ENCODE measurements at places on chromosomes 1 and 21.

DNA sequence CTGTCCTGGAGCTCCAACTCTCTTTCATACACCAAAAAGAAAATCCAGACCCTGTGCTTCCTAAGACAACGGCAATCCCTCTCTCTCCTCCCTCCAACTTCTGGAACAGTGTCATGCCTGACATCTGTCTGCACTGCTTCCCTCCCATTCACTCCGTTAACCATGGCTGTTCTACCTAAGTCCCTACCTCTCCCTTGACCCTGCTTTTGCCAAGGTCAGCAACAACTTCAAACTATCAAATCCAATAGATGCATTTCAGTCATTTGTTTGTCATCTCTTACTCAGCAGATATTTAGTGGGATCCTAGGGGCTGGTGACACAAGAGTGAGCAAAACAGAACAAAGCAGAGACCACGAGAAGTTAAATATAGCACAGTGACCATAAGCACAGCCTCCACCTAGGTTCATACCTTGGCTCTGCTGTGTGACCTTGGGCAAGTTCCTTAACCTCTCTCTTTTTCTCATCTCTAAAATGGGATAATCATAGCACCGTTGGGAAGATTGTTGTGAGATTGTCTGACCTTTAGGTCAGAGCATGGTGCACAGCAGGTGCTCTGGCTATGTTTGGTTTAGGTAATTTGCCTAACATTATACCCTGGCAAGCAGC lies 88.9 kb downstream of the TMEM53 start:
- DNase-seq: no peak

DNA sequence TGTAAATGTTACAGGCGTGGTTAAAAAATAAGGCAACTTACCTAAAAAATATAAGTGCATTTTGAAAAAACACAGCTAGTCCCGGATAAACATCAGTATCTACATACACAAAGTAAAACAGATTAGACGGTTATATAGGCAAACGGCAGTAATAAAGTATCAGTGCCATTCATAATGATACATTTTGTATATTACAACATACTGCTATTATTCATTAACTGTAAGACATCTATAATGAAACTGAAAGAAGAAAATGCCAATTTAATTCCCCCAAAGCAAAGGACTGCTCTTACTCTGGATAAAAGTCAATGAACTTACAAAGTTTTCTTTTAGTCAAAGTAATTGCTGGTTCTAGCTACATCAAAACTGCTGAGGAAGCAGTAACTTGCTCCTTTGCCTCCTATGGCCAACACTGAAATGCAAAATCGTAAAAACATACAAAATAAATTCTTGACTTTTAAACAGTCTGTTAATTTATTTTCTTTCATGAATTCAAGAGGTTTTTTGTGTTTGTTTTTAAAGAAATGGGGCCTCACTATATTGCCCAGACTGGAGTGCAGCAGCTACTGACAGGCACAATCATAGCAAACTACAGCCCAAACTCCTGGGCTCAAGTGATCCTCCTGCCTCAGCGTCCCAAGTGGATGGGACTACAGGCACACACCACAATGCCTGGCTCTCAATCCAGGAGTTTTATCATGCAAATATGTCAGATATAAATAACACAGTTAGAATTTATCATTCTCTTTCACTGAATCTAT lies 23.9 kb downstream of the TMEM50B start:
- no peak for DNase-seq

DNA sequence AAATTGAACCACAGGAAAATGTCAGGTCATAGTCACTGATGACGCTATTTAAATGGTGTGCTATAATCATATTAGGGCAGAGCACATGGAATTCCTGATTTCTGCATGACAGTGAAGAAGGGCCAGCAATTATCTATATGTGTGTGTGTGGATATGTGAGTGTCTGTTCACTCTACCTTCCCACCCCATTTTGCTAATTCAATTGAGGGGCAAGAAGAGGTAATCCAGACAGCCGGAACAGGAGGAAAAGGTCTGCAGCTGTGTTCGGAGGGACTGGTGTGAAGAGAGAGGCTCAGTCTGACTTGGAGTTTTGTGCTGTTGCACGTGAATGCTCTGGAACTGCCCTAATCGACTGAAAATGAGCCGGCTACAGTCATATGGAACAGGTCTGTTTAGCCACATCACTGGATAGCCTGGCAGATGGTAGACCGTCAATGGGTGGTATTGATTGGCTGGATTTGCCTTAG lies 5.1 kb upstream of the ELAVL4 start:
- DNase-seq: no peak

GRCh38 chr1:223667484-223668182 lies 2.1 kb upstream of the CAPN8 start:
- no peak for DNase-seq

- DNase-seq: no peak
These were observed 299.3 kb downstream of the TBX15 start for GRCh38 chr1:118688891-118689290.

DNA sequence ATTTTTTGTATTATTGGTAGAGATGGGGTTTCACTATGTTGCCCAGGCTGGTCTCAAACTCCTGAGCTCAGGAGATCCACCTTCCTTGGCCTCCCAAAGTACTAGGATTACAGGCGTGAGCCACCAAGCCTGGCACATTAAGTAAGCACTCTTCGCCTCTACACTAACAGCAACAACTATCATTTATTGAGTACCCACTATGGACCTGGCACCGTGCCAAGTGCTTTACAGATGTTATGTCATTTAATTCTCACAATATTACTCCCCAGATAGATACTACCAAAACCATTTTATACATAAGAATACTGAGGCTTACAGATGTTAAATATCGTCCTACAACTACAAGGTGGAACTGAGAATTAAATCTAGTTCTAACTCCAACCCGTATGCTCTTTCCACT lies 50.1 kb downstream of the TUT4 start:
- no peak for DNase-seq

DNA sequence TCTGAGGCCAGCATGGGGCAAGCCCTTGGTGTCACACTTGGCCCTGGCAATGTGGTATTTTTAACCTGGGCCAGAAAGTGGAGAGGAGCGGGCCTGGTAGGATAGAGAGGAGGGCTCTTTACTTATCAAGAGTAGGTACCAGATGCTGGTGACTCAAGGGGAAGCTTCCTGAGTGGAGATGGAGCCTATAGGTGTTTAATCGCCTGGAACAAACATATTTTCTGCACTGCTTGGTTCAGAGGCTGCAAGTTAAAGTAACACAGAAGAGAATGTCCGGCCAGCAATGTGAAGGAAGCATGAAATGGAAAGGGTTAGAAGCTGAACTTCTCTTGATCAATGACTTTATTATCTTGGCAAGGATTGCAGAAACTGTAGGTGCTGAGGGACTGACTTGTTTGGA lies 74.3 kb downstream of the DDR2 start:
- no peak for DNase-seq

DNA sequence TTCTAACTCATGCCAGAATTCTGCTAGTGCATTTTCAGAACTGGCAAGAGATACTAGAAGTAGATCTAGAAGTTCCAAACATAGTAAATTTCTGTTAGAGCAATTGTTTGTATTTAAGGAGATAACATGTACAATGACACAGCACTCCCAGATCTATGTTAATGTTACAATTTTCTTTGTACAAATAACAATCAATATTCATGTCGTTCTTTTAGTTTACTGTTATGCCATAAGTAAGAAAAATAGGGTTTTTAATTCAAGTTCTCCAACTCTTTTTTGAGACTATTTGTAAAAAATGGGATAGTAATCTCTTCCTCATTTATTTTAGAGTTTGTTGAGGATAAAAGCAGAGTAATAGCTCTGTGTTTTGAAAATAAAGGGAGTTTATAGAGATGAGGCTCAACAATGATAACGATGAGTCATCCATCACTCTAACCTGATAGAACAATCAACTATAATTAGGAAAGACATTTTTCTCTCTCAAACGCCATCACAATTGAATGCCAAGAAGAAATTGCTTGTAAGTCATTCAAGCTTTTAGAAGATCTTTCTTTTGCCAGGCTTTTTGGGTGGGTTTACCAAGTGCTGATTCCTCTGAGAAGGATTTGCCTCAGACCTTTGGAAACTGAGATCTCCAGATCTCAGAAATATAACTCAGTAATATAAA lies 638 bp downstream of the CD84 start:
- no peak for DNase-seq

DNA sequence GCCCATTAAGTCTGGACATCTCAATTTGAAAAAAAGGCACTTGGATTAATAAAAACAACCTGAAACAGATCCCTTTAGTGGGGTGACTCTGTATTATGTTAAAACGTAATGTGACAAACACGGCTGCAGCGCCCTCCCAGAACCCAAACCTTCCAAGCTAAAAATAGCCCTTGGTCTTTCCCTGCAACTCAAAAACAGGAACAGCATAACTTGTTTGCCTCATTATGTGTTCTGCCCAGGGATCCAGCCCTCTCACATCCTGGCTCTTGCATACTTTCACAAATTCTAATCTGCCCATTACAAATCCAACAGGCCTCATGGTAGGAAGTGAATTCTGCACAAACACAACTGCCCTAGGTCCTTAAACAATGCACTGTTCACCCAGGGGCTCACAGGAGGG lies 94.7 kb upstream of the GADD45A start:
- no peak for DNase-seq
